Activated CD8-positive, alpha-beta T cell treated with anti-CD3 and anti-CD28 coated beads, Interleukin-2, amount 10 ng/mL, durations not matched to agents 7 days and 5 days (primary cell): ENCODE measurements at places on chromosomes 1 and 21.

DNA sequence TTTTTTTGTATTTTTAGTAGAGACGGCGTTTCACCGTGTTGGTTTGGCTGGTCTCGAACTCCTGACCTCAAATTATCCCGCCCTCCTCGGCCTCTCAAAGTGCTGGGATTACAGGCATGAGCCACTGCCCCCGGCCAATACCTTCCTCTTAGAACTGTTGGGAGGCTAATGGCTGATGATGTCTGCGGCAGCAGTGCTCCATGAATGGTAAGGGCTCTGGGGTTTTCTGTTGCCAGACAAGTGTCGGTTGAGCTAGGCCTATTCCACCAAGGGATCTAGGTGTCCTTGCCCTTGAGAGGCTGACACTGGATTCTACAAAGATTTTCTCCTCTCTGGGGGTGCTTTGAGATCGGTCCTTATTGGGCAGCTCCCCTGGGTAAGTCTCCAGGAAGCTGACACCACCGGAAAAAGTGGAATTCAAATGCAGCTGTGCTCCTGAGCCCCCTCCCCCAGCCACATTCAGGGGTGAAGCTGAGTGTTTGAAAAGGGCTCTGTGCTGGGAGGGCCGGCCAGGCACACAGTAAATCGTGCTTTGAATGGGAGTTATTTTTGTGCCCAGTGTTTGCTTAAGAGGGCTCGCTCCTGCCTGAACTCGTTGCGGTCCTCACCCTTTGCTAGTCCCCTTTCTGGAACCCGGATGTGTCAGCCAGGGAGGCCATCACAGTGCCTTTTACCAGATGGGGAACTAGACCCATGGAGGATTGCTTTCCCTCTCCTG lies 5.2 kb downstream of the SOX13 start:
- no peak for DNase-seq

GRCh38 chr1:13619909-13620308 lies 36.3 kb downstream of the PDPN start:
- no peak for DNase-seq

DNA sequence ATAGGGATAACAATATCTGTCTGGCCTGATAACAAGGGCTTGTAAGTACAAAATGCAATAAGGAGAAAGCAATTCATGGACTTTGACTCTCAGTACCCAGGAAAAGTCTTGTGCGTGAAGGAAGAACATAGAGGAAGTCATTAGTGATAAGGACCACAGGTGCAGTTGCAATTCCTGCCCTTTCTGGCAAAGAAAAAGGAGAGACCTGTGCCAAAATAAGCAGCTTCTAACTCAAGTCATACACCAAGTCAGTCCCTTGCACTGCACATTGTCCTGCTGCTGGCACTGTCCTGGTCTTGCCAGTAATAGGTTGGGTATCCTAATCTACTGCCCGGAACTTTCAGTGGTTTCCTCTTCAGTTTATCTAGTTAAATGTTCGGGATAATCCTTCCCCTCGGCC lies 14.8 kb upstream of the SOD1 start:
- no peak for DNase-seq

- DNase-seq, result no peak
Measured at GRCh38 chr1:5921671-5922070, 70.6 kb downstream of the NPHP4 start.

GRCh38 chr1:46815133-46815532 lies 16.3 kb downstream of the CYP4B1 start:
- no peak for DNase-seq

- DNase-seq, result no peak
Measured at GRCh38 chr1:19308509-19308907, 3.4 kb downstream of the AKR7A2 start.

DNA sequence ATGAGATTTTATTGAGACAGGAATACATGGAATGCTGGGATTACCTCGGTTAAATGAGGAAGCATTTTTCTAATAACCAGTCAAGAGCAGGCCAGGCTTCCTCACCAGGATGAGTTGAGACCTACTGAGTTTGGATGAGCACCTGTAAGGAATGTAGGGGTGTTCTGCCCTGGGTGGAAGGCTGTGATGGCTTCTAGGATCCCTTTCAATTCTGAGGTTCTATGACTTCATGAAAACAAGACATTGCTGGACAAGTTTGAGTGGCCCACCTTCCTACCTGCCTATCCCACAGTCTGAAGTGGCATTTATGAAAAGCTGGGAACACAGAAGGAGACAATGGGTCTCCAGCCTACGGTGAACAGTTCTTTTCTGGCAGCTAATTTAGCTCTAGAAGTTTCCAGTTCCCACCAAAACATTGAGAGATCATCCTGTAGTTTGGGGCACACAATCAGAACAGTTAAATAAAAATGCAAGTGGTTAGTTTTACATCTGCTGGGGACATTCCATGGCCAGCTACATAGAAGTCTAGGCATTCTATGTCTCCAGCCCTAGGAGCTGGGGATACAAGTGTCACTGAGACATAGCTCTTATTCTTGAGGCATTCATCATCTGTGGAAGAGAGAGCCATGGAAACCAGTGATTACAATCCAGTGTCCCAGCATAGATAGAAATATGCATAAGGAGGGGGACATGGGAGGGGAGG lies 51.3 kb upstream of the TSPAN2 start:
- DNase-seq, result no peak

DNA sequence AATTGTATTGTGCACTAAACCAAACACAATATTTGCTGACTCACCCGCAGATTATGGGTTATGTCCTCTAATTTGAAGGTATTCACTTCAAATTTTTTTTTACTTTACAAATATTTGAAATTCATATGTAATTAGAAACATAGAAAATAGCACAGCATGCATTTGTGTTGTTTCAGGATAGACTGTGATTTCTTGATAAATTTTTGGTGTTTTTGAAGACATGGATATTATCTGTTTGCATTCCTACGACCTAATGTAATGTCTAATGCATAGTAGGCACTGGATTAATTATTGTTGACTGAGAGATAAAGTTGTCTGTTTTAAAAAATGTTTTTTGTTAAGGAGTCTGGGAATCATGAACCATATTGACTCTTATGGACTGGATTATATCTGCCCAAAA lies 850.2 kb downstream of the BRINP3 start:
- no peak for DNase-seq

DNA sequence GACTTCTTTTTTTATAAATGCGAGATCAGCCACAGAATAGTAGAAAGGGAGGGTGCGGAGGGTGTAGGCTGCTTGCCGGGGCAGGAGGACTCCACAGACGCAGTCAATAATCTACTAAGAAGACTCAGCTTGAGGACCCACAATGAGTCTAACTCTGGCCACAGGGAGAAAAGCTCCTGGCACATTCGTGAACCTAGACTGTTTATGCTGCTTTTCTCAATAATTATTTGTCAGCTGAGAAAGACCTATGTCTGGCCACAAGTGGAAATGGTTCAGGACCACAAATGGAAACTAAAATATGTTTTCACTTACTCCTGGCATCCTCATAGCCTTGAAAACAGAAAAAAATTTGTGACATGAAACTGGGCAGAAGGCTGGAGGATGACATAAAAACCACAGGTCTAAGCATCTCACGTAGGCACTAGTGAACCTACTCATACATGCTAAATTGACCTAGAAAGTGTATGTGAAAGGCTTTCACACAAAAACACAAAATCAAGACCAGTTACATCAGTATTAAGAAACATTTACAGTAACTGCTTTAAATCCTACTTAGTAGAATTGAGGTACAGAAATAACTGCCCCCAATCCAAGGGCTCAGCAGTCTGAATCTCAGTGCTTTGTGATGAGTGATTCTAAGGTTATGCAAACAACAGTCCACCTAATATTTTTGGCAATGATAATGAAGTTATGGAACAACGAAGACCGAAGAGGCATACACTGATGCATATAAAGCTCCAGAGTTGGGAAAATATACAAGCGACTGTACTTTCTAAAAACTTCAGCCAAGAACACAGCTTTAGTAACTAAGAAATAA lies 159.5 kb downstream of the SLC45A1 start:
- DNase-seq, result peak; percentile 39

DNA sequence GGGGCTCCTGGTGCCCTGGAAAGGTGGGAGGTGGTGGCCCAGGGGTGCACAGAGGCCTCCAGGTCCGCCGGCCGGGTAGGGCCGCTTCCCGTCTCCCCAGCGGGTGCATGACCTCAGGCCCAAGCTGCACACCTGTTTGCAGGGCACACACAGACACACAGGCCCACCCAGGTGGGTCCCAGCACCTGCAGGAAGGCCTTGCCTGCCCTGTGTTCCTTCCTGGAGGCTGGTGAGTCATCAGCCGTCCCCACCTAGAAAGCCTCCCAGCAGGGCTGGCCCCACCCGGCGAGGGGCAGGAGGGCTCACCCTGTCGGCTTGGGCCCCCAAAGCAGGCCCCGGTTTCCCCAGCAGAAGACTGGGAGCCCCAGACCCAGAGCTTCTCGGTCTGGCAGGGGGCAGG lies 23.6 kb upstream of the TTLL10 start:
- no peak for DNase-seq

- no peak for DNase-seq
Measured at GRCh38 chr1:223088713-223089240, 54.3 kb downstream of the TLR5 start.

- no peak for DNase-seq
Measured at GRCh38 chr1:228429007-228429406, 12.3 kb upstream of the TRIM17 start.

DNA sequence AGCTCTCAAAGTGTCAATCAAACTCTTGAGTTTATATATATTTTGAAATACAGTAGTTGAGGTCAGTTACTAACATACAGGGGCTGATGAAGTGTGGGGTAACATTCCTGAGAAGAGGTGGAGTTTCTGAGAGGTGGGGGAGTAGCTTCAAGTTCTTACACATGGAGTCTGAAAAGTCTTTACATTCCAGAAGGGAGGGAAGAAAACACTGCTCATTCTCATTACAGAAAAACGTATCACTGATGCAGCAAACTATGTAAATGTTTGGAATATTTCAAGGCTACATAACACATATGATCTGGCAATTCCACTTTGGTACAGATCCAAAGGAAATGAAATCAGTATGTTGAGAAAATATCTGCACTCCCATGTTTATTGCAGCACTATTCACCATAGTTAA lies 1065.8 kb upstream of the B3GALT2 start:
- DNase-seq, result no peak

GRCh38 chr1:81513796-81514354 lies 286.9 kb upstream of the ADGRL2 start:
- no peak for DNase-seq

DNA sequence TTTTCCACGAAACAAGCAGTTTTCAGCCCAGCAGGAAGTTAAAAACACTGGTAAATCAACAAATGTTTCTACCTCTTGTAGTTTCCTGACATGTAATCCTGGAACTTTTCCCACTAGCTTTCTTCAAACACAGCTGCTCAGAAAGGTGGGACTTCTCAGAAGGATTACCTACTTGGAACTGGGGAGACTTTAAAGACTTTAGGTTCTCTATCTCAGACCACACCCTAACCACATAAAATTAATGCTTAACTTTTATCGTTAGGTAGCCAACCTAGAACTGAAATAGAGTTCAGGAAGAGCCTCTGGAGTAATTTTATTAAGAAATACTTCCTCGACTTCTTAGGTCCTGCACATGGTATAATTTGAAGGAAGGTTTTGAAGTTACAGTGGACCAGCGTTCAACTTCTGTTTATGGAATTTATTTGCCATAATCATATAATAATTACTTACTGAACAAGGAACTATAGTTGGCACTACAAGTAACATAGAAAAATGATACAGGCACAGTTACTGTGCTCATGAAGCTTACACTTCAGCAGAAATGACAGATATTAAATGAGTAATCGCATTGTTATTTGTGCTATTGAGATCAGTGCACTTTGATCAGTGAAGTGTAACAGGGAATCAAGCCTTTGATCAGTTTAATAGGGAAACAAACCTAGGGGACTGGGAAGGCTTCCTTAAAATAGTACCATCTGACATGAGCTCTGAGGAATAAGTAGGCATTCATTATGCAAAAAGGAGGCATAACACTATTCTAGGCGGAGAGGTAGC lies at the start of gene BCL2L15:
Gene BCL2L15, minus strand, starts transcription at position 180 of the 774 bp plus-strand sequence. CDS start 206 bp downstream, outside the sequence.
- DNase-seq, result no peak

DNA sequence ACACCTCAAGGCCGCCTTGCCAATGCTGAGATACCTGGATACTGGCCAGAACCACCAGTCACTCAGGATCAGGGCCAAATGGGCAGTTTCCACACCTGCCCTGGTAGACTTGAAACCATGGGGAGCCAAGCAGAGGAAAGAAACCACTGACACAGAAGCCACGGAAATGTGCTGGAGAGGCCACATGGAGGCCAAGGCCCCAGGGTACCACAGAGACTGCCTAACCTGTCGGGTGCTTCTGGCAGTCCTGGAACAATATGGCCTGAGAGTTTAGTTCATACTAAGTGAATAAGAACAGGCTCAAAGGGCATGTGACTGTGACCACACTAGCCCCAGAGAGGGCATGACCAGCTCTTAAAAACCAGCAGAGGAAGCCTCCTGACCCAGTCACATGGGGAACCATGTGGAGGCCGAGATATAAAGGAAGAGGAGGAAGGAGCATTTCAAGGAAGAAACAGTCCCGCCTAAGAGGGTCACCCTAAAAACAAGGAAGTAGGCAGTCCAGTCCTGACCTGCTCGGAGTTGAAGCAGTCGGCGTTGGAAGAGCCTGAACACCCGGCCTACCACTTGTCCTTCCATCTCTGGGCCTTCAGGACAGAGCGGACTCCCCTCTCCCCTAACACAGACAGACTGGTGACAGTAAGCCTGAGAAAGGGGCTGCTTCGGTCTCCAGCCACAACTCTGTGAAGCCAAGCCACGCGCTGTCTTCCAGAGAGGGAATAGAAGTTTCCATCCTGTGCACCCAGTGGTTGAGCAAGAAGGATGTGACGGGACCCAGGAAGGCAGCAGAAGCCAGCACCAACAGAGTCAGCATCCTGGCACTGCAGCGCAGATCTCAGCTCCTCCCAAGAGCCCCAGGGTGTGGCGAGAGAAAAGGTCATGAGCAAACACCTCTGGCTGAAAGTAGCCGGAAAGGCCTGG lies at the start of gene DENND2D:
Gene DENND2D, minus strand, starts transcription at position 766 of the 921 bp plus-strand sequence. Its CDS starts 187 bp downstream, at position 579.
- DNase-seq, result peak; percentile 78

DNA sequence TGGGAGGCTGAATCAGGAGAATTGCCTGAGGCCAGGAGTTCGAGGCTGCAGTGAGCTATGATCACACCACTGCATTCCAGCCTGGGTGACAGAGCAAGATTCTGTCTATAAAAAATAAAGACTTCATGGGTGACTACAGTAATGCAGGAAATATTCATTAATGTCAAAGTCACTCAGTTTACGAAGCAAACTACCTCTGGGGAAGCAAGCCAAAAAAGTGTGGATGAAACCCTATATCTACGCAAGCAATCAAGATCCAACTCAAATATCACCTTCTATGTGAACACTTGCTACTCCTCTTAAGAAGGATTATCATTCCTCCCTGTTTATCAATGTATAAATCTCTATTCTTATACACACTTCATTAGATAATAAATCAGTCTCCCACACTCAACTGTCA lies 434.8 kb downstream of the SETD4 start:
- no peak for DNase-seq

GRCh38 chr1:41802532-41803501 lies 115.9 kb downstream of the HIVEP3 start:
- peak; percentile 58 for DNase-seq

- no peak for DNase-seq
Measured at GRCh38 chr1:151986501-151987190, 7.0 kb downstream of the S100A10 start.

- no peak for DNase-seq
Measured at GRCh38 chr1:101460739-101461138, 223.9 kb downstream of the S1PR1 start.
